Endothelial cell of umbilical vein (primary cell): ENCODE measurements at places on chromosomes 3 and 15. TPM values are rescaled to one million over a fixed set of nuclear protein-coding genes. Genes with fewer than 3 reads are reported as not detected.

AP3B2 gene
- total RNA-seq, result not detected in 2 replicates

FANCD2OS gene
- total RNA-seq, result not detected in 2 replicates

VGLL3 gene
- 4.2 and 6.0 TPM in 2 replicates for total RNA-seq

LOXL1 gene
- total RNA-seq, result 5.2 and 9.2 TPM in 2 replicates

CACNA2D3 gene
- not detected in 2 replicates for total RNA-seq

DISP2 gene
- 0.65 and 1.2 TPM in 2 replicates for total RNA-seq

P2RY13 gene
- total RNA-seq, result not detected in 2 replicates

CPA3 gene
- total RNA-seq, result 1.7 and 3.3 TPM in 2 replicates

ACKR2 gene
- not detected in 2 replicates for total RNA-seq

ZPLD1 gene
- total RNA-seq, result not detected in 2 replicates

PLS1 gene
- total RNA-seq, result 1.3 and 2.9 TPM in 2 replicates

CLDN16 gene
- not detected in 2 replicates for total RNA-seq

FBXW12 gene
- total RNA-seq, result not detected in 2 replicates

ELL3 gene
- total RNA-seq, result 2.4 and 3.6 TPM in 2 replicates

IQCF5 gene
- not detected in 2 replicates for total RNA-seq

MESP2 gene
- total RNA-seq, result 0.42 TPM in 1 of 2 replicates, not detected in the other

RARB gene
- 19.3 and 23.4 TPM in 2 replicates for total RNA-seq

GHRL gene
- not detected in 2 replicates for total RNA-seq

C3orf85 gene
- not detected in 2 replicates for total RNA-seq

PP2D1 gene
- not detected in 2 replicates for total RNA-seq

TIMP4 gene
- total RNA-seq, result 0.40 TPM in 1 of 2 replicates, not detected in the other

PTPRG gene
- 37.5 and 39.1 TPM in 2 replicates for total RNA-seq

HYAL1 gene
- 1.6 and 2.2 TPM in 2 replicates for total RNA-seq

TRPM1 gene
- 0.53 TPM in 1 of 2 replicates, not detected in the other for total RNA-seq

ASB14 gene
- total RNA-seq, result not detected in 2 replicates

SERINC4 gene
- total RNA-seq, result 0.12 TPM in 1 of 2 replicates, not detected in the other

DGKG gene
- total RNA-seq, result not detected in 2 replicates

GOLGA8M gene
- total RNA-seq, result 1.0 and 1.6 TPM in 2 replicates

PLA1A gene
- total RNA-seq, result not detected in 2 replicates

PPP1R14D gene
- not detected in 2 replicates for total RNA-seq

PRSS50 gene
- not detected in 2 replicates for total RNA-seq

TASOR gene
- 44.5 TPM in 2 replicates for total RNA-seq

EOMES gene
- not detected in 2 replicates for total RNA-seq
